ENCODE measurements at places on chromosomes 4 and X. TPM values are rescaled to one million over a fixed set of nuclear protein-coding genes. Genes with fewer than 3 reads are reported as not detected.

GUF1 gene
- 20.7 TPM for total RNA-seq

LANCL3 gene
- 0.03 TPM for total RNA-seq

CORIN gene
- total RNA-seq, result 1.6 TPM

ARMCX6 gene
- 77.9 TPM for total RNA-seq

ETDA gene
- total RNA-seq, result not detected

HPF1 gene
- total RNA-seq, result 23.5 TPM

SPATA4 gene
- total RNA-seq, result 0.76 TPM

- DNase-seq, result no peak
Observed at GRCh38 chr4:118775405-118775804, 60.5 kb downstream of the SEC24D start.

GRCh38 chr4:100466501-100466900 lies 51.3 kb downstream of the EMCN start:
- no peak for DNase-seq

DNA sequence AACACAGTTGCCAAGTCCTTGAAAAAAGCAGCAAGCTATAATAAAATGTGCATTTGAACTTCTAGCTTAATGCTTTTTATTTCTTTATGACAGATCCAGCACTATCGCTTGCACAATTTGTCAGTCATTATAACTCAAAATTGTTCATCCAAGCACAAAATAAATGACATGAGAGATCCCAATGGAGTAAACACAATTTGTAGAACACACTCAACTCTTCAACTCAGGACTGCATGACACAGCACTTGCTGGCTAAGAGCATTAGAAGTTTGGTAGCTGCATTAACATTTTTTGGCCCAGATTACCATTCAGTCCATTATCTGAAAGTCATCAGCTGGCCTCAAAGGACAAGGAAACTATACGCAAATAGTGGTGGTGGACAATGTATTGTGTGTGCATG lies 530.1 kb downstream of the INPP4B start:
- no peak for DNase-seq

- no peak for DNase-seq
Observed at GRCh38 chr4:72119946-72120345, 88.1 kb downstream of the NPFFR2 start.

DNA sequence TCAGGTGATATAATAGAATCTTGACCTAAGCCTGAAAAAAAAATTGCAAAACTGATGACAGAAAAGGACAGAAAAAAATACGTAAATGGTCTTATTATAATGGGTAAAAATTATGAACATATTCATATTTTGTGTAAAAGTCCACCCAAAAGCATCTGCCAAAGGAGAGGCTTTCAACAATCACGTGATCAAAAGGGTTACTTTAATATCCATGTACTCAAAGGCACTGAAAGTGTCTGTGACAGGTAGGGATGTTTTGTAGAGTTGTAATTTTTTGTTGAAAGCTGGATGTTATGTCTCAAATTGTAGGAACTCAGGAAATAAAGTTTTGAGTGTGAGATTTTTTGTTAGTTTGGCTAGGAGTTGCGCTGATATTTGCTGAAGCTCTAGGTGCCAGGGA lies 144.8 kb upstream of the GALNTL6 start:
- DNase-seq, result no peak

Measured in osteocyte (in vitro differentiated cells).